HepG2 (cell line): ENCODE measurements at places on chromosomes 2 and 18. TPM values are rescaled to one million over a fixed set of nuclear protein-coding genes. Genes with fewer than 3 reads are reported as not detected.

Gene FNDC4
- 17.4 and 26.3 TPM in 2 replicates for polyA plus RNA-seq

Gene TMEM169
- polyA plus RNA-seq = 1.5 and 2.1 TPM in 2 replicates

Gene KIAA2012
- not detected in 2 replicates for polyA plus RNA-seq

Gene PLCD4
- 0.05 and 0.26 TPM in 2 replicates for polyA plus RNA-seq

Gene SERPINB3
- polyA plus RNA-seq = not detected in 2 replicates

Gene DNAJC5G
- polyA plus RNA-seq = 0.05 and 0.07 TPM in 2 replicates

Gene SMAD7
- 15.8 and 17.4 TPM in 2 replicates for polyA plus RNA-seq

Gene OSBPL6
- polyA plus RNA-seq = 0.01 and 0.03 TPM in 2 replicates

Gene AKAIN1
- polyA plus RNA-seq = not detected in 2 replicates

Gene CIDEA
- polyA plus RNA-seq = not detected in 2 replicates

Gene FOXI3
- polyA plus RNA-seq = not detected in 2 replicates

Gene MPPE1
- polyA plus RNA-seq = 9.6 and 10.6 TPM in 2 replicates

Gene MSH6
- polyA plus RNA-seq = 18.1 and 20.8 TPM in 2 replicates

Gene CGREF1
- 23.4 and 30.8 TPM in 2 replicates for polyA plus RNA-seq

Gene CPO
- polyA plus RNA-seq = 0.07 TPM in 1 of 2 replicates, not detected in the other

Gene LRATD1
- 0.04 and 0.07 TPM in 2 replicates for polyA plus RNA-seq

Gene TUBB8B
- 4.4 and 6.7 TPM in 2 replicates for polyA plus RNA-seq
